ENCODE measurements at places on chromosomes 7 and 10.
A peak's percentile ranks its signal among the peaks of the same experiment; 100 is the strongest.

DNA sequence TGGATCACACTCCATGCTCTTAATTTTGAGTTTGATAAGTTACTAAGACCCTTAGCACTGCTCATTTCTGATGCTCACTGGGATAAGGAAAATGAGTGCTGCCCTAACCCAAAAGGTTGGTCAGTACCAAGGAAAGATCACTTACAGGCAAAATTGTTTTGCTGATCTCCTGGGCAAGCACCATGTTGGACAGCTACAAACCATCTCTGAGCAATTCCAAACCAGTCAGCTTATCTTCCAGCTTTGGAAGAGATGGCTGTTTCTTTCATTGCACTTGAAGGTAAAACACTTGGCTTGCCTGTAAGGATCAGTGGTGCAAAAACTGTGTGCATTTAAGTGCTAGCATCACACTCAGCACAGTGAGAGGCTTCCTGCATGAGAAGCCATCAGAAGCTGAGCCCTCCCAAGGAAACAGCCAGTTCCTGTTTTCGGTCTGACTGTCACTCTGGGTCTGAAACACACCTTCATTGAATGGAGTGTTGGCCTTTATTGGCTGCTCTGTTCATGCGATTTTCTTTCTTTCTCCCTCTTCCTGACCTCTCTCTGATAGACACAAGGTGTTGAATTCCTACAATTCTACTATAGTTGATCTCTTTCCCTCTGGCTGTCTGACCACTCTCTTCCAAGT, 126.4 kb upstream of the GHITM start:
- DNase-seq: no peak

DNA sequence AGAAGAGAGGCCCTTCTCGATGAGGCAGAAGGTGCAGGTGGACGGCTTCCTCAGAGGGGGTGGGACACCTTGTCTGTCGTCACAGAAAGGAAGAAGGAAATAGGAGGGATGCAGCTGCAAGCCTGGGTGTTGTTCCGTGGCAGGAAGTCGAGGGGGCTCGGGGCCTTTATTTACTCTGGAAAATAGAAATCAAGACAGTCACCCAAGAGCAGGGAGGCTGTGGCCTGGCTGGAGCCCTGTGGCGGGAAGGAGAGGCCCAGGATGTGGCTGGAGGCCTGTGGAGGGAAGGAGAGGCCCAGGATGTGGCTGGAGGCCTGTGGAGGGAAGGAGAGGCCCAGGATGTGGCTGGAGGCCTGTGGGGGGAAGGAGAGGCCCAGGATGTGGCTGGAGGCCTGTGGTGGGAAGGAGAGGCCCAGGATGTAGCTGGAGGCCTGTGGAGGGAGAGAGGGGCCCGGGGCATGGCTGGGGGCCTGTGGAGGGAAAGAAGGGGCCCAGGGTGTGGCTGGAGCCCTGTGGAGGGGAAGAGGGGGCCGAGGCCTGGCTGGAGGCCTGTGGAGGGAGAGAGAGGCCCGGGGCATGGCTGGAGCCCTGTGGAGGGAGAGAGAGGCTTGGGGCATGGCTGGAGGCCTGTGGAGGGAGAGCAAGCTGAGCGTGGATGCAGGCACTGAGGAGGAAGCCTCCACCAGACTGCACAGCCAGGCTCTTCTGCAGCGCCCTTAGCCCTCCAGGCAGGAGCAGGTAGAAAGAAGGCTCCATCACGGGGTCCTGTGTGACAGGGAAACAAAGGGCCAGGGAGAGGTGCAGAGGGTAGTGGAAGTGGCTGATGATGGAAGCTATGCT, 97.3 kb upstream of the SFMBT2 start:
- DNase-seq: peak; percentile 60

DNA sequence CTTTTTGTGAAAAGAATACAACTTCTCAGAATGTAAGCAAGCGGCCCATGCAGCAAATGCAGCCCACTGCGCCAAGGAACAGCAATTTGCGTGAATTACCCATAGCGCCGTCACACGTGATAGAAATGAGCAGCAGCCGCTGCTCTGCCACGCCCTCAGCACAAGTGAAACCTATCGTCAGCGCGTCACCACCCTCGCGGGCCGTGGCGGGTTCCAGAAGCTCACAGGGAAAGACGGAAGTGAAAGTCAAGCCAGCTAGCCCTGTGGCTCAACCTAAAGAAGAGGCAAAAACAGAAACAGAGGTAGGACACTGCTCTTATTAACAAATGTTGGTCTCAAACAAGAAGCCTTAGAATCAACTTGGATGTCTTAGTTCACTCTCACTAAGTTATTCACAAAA, 70.5 kb downstream of the SHH start:
- DNase-seq: no peak

GRCh38 chr7:40647719-40648118, 512.9 kb downstream of the SUGCT start:
- no peak for DNase-seq

DNA sequence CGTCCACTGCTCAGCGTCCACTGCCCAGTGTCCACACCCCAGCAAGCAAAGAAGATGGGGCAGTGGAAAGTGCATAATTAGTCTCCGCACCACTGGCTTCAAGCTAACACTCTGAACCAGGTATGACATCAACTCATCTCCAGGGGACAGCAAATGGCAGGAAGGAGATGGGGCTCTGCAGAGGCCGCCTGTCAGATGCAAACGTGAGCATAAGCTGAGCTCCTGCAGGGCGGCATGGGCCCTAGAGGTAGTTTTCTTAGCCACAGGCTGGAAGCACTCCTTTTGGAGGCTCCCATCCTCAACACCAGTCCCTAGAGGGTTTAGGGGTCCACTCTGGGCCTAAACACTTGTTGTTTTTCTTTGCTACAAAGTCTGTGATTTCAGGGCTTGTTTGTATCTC, 335.8 kb upstream of the MKI67 start:
- no peak for DNase-seq

DNA sequence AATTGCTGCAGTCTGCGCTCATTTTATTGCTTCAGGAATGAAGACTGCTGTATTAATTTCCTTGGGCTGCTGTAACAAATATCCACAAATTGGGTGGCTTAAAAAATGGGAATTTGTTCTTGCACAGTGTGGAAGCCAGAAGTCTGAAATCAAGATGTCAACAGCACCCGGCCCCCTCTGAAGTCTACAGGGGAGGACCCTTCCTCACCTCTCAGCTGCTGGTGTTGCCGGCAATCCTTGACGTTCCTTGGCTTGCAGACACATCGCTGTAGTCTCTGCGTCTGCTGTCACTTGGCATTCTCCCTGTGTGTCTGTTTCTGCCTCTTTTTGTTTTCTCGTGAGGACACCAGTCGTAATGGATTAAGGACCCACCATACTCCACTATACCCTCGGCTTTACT, 166.2 kb downstream of the PTPN20 start:
- DNase-seq: no peak

- no peak for DNase-seq
Measured at GRCh38 chr7:342681-343216, 52.8 kb downstream of the FOXL3 start.

DNA sequence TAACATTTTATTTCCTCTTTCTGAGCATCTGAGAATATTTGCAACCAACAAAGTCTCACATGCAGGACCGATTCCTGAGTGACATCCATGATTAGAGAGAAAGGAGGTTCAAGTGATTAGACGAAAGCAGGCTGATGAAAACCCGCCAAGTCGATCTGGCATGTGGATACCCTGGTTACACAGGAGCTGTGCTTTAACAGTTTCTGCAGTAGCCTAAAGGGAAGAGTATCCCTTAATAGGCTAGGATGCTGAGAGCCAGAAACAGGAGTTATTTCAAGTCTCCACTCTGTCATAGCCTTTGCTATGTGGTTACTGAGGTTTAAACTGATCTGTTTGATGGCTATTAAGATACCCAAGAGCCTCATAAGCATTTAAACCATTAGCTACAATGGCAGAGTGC, 82.5 kb downstream of the PRKCQ start:
- DNase-seq: no peak

DNA sequence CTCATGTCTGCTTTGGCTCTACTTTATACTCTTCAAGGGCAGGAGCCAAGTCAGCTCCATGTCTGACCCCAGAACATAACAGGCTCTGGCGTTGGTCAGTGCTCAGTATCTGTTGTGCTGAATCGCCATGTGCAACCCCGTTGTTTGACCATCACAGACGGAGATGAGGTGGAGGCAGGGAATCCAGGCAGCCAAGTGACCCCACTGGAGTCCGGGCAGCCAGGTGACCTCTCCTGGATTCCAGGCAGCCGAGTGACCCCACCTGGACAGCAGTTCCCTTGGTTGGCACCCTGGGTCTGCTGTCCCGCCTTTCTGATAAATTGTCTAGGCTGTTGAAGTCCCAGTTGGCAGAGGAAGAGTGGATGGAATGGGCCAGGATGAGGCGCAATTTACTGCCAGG, 232.2 kb downstream of the TCERG1L start:
- no peak for DNase-seq

- DNase-seq: no peak
Measured at GRCh38 chr10:6603142-6604125, 23.4 kb upstream of the PRKCQ start.

- DNase-seq: no peak
Measured at GRCh38 chr10:43946445-43946844, 297.8 kb upstream of the ZNF32 start.

DNA sequence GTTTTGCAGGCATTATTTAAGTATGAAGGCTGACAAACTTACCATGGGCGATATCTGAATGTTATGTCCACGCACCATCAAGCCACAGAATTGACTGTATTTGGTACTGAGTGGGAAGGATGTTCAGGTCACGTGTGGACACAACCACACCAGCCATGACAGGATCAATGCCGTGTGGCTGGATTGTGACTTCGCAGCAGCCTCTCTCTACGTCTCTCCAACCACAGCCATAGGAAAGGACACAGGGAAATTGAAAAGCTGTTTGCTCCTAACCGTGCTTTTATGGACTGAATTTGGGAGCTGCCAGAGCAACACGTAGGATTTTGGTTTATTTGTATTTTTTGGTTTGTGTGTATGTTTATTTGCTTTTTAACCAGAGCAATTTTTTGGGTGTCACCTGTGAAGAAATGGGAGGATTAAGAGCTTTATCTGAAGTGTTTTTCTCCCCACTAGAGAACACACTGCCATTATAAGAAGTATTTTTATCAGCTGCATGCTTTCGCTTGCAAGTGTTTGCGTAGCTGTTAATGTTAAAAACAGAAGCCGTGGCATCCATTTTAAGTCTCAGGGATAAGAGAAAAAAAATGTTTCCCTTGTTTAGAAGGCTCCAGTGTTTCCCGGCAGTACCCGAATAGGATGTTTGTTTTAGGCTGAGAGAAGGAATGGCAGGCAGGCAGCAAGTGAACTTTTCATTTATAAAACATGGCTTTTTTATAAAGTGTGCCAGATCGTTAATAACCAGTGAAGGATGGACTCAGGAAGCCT, 401.1 kb upstream of the NFE2L3 start:
- DNase-seq: no peak

DNA sequence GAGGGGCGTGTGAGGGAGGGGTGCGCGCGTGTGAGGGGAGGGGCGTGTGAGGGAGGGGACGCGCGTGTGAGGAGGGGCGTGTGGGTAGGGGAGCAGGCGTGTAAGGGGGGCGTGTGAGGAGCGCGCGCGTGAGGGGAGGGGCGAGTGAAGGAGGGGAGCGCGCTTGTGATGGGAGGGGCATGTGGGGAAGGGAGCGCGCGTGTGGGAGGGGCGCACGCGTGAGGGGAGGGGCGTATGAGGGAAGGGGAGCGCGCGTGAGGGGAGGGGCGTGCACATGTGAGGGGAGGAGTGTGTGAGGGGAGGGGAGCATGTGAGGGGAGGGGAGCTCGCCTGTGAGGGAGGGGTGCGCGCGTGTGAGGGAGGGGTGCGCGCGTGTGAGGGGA, 19.1 kb downstream of the MXI1 start:
- peak; percentile 89 for DNase-seq

DNA sequence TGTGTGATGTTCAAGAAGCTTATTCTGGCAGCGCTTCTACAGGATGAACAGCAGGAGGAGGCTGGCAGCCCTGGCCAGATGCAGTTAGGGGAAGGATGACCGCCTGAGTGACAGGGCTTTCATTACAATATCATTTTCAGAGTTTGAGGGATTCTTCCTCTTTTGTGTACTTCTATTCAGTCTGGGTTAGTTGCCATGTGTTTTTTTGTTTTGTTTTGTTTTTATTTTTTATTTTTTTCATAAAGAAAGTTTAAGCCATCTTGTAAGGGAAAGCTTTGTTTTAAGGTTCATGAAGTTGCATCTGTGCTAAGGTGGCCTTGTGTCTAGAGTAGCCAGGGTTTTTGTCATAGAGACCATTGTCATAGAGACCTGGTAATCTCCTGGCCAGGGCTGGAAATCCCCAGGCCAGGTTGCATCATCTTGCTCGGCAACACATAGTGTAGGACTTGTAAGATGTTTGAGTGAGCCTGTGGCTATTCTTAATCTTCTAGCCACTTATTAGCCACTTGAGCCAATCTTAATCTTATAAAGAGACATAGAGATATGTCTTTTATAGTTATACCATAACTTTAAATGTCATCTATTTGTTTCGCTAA, 230.5 kb upstream of the TMEM229A start:
- DNase-seq: no peak

DNA sequence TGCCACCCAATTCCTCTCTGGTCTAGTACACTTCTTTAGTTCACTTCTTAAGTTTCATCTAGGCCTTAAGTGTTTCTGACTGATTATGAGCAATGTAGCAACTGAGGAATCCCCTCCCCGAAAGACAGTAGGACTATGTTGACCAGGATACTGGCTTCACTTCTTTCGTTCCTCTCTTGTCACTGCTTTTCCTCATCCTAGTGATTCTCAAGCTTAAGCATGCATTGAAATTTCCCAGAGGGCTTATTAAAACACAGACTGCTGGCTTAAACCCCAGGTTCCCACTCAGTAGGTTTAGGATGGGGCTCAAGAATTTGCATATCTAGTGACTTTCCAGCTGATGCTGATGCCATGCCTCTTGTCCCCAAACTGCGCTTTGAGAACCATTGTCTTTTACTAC, 164.6 kb upstream of the WNT16 start:
- DNase-seq: no peak

DNA sequence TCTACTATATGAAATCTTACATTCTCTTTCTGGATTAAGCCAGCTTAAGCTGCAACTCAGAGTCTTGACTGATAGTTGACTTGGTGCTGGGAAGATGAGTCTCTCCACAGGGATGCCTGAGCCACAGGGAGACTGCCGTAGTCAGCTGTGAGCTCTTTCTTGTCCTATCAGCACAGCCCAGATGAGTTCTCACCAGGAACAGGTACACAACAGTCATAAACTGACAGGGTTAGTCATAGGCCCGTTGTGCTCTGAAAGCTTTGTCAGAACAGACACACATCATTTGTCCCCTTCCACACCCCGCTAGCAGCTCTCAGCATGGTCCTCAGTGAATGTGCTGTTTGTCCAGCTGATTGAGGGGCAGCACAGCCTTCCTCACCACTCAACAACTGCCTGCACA, 221.6 kb downstream of the RPS24 start:
- no peak for DNase-seq

DNA sequence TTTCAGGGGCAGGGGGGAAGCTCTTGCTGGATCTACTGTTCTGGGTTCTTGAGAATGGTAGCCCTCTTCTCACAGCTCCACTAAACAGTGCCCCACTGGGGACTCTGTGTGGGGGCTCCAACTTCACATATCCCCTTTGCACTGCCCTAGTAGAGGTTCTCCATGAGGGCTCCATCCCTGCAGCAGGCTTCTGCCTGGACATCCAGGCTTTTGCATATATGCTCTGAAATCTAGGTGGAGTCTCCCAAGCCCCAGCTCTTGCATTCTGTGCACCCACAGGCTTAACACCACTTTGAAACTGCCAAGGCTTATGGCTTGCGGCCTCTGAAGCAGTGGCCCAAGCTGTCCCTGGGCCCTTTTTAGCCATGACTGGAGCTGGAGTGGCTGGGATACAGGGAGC, 150.7 kb downstream of the LRMDA start:
- DNase-seq: no peak

All from CD4-positive, alpha-beta T cell treated with Interleukin-17A for 4 hours (primary cell).